CD4-positive, alpha-beta T cell treated with Interleukin-4 for 1 hour (primary cell): ENCODE measurements at places on chromosomes 6 and 20.

GRCh38 chr6:90887764-90888163, 300.9 kb upstream of the MAP3K7 start:
- no peak for DNase-seq

DNA sequence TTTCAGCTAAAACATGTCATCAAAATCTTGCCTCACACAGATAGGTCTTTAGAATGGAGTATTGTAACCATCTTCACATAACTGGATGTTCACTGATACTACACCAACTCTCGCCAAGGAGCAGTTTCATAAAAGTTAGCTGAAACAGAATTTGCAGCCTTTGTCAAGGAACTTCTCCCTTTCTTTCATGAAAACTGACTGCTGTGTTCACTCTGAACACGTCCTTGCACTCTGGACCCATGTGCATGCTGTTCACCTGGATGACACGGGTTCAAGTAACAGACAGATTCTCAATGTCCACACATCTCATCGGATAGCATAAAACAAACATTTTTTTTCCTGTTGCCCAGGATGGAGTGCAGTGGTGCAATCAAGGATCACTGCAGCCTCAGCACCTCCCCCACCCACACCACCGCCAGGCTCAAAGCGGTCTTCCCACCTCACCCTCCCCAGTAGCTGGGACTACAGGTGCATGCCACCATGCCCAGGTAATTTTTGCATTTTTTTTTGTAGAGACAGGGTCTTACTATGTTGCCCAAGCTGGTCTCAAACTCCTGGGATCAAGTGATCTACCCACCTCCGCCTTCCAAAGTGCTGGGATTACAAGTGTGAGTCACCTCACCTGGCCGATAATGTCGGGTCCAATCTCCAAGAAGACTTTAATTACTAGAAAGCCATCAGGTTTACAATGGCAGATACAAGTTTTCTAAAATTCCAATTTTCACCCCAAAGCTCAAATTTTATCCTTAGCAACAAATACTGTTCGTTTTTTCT, 9.4 kb downstream of the DIDO1 start:
- DNase-seq, result no peak

- no peak for DNase-seq
Measured at GRCh38 chr20:13283869-13284829, 63.1 kb downstream of the ISM1 start.

GRCh38 chr20:37396416-37397075, 50.6 kb downstream of the SRC start:
- DNase-seq, result no peak

DNA sequence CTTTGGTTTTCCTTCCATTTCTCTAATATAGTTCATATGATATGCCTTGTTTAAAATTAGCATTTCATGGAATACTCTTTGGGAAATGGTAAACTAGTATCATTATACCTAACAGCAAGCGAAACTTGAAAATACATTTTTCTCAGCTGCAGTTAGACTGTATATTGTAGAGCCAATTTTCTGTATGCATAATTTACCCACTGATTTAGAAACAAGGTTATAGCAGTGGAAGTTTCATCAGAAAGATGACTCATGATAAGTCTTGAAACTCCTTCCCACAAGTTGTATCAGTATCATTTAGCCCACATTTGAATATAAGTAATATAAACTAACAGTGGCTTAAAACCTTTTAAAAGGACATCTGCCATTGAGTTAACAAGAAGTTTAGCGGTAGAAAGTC, 164.8 kb upstream of the BMP5 start:
- no peak for DNase-seq

DNA sequence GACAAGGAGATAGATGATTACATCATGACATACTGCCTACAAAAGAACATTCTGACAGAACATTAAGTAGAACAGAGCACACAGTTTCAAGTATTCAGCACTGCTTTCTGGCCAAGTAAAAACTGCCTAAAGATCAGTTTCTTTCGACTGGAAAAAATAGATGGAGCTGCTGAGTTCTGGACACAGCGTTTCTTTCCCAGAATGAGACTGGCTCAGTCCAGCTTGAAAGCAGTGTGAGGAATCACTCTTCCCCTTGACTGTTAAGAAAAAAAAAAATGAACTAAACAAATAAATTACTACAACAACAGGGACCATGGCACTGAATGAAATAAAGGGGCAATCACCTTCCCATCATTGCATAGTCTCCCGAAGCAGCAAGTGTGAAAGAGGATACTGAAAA, 4.4 kb upstream of the LYRM2 start:
- no peak for DNase-seq

- DNase-seq, result no peak
Measured at GRCh38 chr20:38127920-38128528, 37.0 kb downstream of the TGM2 start.

DNA sequence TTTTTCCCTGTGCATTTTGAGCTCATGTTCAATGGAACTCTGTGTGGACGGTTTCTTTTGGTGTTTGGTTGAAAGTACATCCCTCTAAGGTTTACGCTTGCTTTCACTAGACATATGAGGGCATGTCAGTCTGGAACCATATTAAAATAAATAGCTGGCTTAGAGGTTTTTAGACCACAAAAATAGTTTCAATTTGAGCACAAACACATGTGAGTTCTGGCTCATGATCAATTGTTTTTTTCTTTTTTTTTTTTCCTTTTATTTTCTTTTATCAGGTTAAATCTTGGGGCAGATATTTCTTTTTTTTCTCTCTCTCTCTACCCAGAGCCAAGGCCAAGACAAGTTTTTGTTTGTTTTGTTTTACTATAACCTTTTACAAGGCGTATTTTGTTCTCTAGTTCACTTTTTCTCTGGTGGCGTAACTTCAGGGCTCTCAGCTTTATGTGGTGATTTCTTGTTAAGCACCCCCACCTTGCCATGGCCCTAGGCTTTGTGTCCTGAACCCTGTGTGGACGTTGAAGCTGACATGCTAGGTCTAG, 92.9 kb downstream of the SHLD1 start:
- peak; percentile 73 for DNase-seq

GRCh38 chr20:45583502-45583901, 4.4 kb upstream of the WFDC8 start:
- DNase-seq, result no peak

DNA sequence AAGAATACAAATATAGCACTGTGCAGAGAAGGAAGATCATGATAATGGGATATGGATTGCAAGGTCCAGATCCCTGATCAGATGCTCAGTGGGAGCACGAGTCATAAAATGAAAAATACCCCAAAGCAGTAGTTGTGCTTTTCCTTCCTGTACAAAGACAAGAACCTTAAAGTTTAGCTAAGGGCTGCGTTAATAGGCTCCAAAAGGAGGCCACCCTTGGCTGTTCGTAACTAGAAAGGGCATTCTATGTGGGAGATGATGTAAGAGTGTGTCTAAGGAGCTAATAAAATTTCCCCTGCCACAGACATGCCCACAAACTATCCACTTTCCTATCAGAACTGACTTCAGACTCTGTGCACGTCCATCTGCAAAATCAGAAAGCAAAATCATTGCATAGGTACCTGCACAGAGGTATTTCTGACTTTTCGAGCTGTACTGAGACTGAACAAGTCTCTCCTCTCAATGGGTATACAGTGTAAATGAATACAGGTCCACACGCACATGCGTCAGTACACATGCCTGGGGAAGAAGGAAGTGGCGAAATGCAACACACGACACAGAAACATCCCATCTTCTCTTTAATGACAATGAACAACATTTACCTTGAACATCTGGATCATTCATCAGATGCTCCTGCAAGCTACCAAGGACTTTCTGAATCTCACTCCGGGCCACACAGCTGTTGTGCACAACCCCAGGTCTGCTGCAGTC, 16.9 kb upstream of the ANKRD60 start:
- no peak for DNase-seq

- no peak for DNase-seq
Measured at GRCh38 chr20:47281376-47281775, 75.1 kb downstream of the ZMYND8 start.

DNA sequence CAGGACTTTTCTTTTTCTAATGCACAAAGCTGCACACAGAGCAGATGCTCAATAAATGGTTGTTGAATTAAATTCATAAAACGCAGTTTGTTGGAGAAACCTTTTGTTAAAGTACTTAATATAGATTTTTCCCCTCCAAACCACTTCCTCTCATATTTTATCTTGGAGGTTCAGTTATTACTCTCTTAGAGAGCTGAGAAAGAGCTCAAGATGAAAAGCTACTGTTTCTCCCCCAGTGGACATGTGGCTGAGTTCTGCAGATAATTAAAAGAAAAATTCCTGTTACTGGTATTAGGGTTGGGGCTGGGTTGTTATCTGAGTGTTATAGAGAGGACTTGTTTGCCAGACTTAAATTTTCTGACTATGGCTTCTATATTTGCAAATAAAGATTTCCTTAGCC, 294.0 kb downstream of the TBC1D7 start:
- DNase-seq, result no peak

- no peak for DNase-seq
Measured at GRCh38 chr6:161631676-161632194, 357.9 kb upstream of the AGPAT4 start.

- DNase-seq, result no peak
Measured at GRCh38 chr6:133169901-133170300, 71.3 kb upstream of the EYA4 start.

DNA sequence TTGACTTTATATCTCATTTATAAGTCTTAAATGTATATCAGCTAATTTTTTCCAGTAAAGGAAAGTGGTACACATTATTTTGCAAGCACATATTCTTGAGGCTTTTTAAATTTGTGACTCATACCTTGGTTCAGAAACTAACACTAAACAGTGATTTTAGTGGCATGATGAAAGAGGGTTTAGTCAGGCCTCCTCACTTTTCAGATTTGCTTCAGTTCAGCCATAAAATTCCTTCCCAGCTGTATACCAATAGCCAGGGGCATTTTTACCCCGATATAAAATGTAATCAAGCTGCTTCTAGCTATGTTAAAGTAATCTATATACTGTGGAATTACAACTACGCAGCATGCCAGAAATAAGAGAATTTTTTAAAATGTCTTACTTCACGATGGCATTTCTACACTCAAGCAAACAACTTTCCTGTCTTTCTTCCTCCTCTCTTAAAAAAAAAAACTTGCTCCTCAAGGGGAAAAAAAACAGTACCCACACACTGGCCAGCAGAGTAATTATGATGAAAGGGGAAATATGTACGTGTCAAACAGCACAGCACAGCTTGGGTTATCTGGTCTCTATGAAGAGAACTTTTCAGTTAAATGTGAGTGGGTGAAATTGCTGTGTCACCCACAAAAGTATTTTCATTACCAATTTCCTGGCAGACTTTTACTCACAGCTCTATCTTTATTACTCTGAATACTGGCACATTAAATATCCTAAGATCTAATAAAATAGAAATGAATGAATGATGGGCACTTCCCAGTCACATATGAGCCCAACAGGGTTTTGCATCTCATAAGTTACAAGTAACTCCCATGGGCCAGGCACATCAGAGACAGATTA, 244.8 kb upstream of the TENT5A start:
- DNase-seq, result no peak

- DNase-seq, result no peak
Measured at GRCh38 chr6:160386869-160387530, 38.8 kb downstream of the SLC22A3 start.

- DNase-seq, result peak; percentile 80
Measured at GRCh38 chr6:33856655-33857054, 52.9 kb upstream of the MLN start.

GRCh38 chr20:51359947-51360346, 182.6 kb downstream of the NFATC2 start:
- DNase-seq, result no peak

- DNase-seq, result no peak
Measured at GRCh38 chr6:3280091-3280490, 21.3 kb downstream of the PSMG4 start.

DNA sequence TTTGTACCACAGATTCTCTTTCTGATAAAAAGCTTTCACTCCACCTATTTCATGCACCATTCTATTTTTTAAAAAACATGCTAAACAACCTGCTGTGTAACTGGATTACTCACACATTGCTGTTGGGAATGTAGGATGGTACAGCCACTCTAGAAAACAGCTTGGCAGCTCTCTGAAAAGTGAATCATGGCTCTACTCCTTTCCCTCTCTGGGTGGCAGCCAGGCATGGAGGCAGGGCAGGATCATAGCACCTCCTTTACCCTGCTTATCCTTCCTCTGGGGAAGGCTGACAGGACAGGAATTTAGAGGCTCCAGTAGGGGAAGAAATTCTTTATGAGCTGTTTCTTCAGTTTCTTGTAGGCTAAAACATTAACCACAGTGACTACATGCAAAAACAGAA, 6.7 kb upstream of the VNN2 start:
- no peak for DNase-seq
